Activated T-cell treated with anti-CD3 and anti-CD28 coated beads for 4 hours (primary cell): ENCODE measurements at places on chromosomes 11 and 22.

DNA sequence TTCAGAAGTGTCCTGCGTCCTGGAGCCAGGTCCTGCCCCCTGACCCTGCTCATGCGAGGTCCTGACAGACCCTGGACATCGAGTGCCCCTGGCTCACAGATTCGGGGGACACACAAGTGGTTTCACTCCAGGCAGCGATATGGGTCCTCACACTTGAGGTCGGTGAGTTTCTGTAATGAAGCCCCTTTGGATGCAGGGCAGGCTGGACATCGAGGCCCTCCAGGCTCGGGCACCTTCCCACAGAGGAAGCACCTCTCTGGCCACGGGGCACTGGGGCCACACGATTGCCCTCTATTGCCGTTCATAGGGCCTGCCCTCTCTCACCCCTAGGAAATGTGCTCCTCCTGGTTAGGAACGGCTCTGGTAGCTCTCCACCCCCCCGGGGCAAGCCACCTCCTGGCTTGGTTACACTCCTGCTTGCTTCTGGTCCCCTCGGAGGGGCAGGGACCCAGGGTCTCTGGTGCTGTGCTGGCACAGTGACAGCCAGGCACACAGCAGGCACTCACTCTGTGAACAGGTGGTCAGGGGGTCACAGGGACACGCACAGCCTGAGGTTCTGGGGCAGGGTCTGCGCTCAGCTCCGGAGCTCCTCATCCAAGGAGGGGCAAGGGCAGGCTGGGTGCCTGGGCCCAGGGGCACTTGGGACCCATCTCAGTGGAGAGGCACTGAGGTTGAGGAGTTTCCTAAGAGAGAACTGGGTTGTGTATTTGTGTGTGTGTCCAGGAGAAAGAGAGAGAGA lies 907.7 kb downstream of the BRD1 start:
- no peak for DNase-seq

DNA sequence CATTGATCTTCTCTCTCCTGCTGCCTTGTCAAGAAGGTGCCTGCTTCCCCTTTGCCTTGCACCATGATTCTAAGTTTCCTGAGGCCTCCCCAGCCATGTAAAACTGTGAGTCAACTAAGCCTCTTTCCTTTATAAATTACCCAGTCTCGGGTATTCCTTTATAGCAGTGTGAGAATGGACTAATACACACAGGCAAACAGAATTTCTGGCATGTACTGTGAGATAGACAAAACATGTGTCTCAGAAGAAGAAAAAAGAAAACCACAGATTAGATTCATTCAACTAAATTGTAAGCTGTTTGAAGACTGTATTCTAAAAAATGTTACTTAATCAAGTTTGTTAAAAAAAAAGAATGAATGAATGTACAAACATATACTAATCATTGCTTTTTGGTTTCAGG lies 1.5 kb upstream of the MMP20 start:
- no peak for DNase-seq

- DNase-seq = no peak
Observed at GRCh38 chr22:49949914-49950292, 10.7 kb upstream of the PIM3 start.

DNA sequence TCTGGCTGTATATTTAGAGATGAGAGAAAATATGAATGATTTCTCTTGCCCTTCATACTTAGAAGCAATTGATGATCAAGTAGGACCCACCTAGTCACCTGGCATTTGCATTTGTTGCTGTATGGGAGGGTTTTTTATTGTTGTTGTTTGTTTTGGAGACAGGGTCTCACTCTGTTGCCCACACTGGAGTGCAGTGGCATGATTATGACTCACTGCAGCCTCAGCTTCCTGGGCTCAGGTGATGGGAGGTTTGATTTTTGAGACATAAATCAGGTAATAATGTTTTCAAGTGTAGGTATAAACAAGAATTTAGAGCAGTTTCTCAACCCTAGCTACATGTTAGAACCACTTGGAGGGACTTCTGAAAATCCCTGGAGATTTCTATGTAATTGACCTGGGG lies 63.0 kb downstream of the TNRC6B start:
- DNase-seq = no peak

- no peak for DNase-seq
Observed at GRCh38 chr22:46089426-46090035, 60.8 kb upstream of the PPARA start.

DNA sequence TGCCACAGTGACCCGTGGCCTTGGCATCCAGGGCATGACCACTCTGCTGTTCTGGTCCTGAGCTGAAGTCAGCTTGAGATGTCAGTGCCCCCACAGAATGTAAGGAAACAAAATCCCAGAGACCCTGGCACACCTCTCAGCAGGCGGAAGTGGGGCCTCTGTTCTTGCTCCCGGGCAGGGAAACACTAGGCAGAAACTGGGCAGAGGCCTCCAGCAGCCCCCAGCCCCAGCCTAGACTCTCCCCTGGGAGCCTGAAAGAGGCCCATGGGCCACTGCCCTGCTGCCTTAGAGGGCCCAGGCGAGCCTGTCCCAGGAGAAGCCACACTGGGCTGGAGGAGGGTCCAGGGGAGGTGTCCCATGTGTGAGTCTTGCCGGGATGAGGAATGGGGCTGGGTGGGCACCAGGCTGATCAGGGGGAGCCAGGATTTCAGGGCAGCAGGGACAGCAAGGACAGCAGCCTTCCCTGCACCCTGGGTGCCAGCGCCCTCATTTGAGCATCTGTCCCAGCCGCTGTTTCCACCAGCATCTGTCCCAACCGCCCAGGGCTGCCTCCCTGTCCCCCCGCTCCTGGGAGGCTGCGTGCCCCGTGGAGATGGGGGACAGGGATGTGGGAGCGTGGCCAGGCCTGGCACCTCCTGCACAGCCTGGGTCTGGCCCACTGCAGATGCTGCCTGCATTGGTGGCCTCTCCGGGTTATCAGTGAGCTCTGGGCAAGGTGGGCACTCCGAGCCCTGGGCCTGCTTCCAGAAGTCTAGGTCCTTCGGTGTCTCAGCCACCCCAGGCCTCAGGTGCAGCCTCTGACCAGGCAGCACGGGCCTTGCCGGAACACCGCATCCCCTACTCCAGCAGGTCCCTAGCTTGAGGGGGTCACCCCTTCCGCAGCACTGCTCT lies 1072.4 kb downstream of the BRD1 start:
- no peak for DNase-seq

- no peak for DNase-seq
Observed at GRCh38 chr11:62169448-62169847, 20.6 kb upstream of the SCGB1D1 start.

GRCh38 chr11:100793525-100793924 lies 106.4 kb downstream of the ARHGAP42 start:
- DNase-seq = no peak
